Upper lobe of left lung (tissue), 6 donors: ENCODE measurements at places on chromosomes 7 and 10. TPM values are rescaled to one million over a fixed set of nuclear protein-coding genes. Genes with fewer than 3 reads are reported as not detected.

DNA sequence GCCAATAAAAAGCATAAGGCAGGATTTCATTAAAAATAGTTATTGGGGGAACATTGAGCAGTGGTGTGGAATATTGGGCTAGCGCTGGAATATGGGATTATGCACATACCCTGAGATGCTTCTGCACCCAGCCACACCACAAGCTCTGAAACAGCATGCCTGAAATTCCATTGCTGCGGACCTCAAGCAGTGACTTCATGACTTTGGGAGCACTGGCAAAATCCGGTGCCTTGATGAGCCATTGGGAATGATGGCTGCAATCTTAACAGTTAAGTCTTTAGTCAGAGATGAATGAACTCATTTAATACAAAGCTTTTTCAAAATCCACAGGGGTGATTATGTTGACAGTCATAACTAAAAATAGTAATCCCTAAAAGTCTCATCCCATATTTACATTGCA lies 274.7 kb upstream of the MTPN start:
- H3K36me3 ChIP-seq: no peaks in the 10 kb centered on the region
- no peak for DNase-seq
- H3K4me1 ChIP-seq: no peaks in the 10 kb centered on the region
- H3K27me3 ChIP-seq: no peaks in the 10 kb centered on the region

GRCh38 chr10:79112881-79113431 lies 44.2 kb downstream of the ZMIZ1 start:
- no peak overlapping the region for H3K4me3 ChIP-seq
- H3K27me3 ChIP-seq: no peaks in the 10 kb centered on the region
- H3K4me1 ChIP-seq: peaks cover 65% of the 10 kb centered on the region
- no peak for DNase-seq
- H3K36me3 ChIP-seq: no peaks in the 10 kb centered on the region

- no peak overlapping the region for H3K27ac ChIP-seq
- H3K27me3 ChIP-seq: no peaks in the 10 kb centered on the region
- H3K4me3 ChIP-seq: no peak overlapping the region
- H3K36me3 ChIP-seq: no peaks in the 10 kb centered on the region
- DNase-seq: no peak
These were observed 82.9 kb downstream of the KIAA1549 start for GRCh38 chr7:138898255-138898654.

GRCh38 chr10:111338805-111339204 lies 262.0 kb downstream of the ADRA2A start:
- H3K4me1 ChIP-seq: no peaks in the 10 kb centered on the region
- no peak overlapping the region for H3K4me3 ChIP-seq
- no peaks in the 10 kb centered on the region for H3K36me3 ChIP-seq
- H3K27ac ChIP-seq: no peak overlapping the region
- H3K27me3 ChIP-seq: no peaks in the 10 kb centered on the region

Gene METTL2B
- total RNA-seq: 22.3 TPM

Gene PAPOLB
- 0.46 TPM for total RNA-seq

GRCh38 chr10:117720931-117721835 lies 178.6 kb downstream of the EMX2 start:
- H3K4me1 ChIP-seq: no peaks in the 10 kb centered on the region
- no peaks in the 10 kb centered on the region for H3K27me3 ChIP-seq
- no peak for DNase-seq
- no peak overlapping the region for H3K4me3 ChIP-seq
- no peaks in the 10 kb centered on the region for H3K36me3 ChIP-seq

GRCh38 chr10:22824984-22825383 lies 102.9 kb upstream of the ARMC3 start:
- no peak for DNase-seq
- no peaks in the 10 kb centered on the region for H3K27me3 ChIP-seq
- no peaks in the 10 kb centered on the region for H3K4me1 ChIP-seq
- no peaks in the 10 kb centered on the region for H3K36me3 ChIP-seq
- H3K4me3 ChIP-seq: no peak overlapping the region

- no peak overlapping the region for H3K27ac ChIP-seq
- DNase-seq: no peak
- no peak overlapping the region for H3K4me3 ChIP-seq
- no peaks in the 10 kb centered on the region for H3K36me3 ChIP-seq
- H3K4me1 ChIP-seq: no peaks in the 10 kb centered on the region
These were observed 154.3 kb downstream of the MACC1 start for GRCh38 chr7:20062932-20063331.

DNA sequence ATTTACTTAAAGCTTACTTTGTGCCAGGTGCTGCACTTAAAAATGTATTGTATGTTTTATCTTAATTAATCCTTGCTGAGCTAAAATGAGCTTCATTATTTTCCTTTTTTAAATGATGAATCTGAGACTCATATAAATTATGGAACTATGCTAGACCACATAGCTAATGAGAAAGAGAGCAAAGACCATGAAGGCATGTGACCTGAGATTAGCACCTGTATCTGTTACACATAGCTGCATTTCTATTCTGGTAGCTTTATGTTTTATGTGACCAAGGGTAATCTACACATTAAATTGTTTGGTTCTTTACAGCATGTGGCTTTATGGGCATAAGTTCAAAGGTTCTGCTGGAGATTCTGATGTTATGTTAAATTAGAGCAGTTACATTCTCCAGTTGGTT lies 839.1 kb upstream of the SORCS1 start:
- no peak overlapping the region for H3K4me3 ChIP-seq
- H3K27ac ChIP-seq: no peak overlapping the region

DNA sequence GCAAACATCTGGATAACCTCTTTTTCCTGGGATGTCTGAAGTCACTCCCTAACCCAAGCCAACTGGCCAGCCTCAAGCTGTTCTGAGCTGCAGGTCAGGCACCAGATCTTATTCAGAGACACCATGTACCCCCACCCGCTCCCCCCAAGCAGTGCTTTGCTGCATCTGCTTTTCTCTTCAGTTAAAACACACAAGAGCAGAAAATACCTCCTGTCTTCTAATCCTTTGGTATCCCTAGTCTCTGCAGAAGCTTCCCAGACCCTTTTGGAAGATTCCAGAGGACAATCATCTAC lies 3.0 kb downstream of the ZNF488 start:
- H3K27ac ChIP-seq: no peak overlapping the region
- H3K4me3 ChIP-seq: no peak overlapping the region
- H3K27me3 ChIP-seq: no peaks in the 10 kb centered on the region
- H3K36me3 ChIP-seq: no peaks in the 10 kb centered on the region
- H3K4me1 ChIP-seq: peaks cover 10% of the 10 kb centered on the region
- DNase-seq: no peak

- H3K27me3 ChIP-seq: no peaks in the 10 kb centered on the region
- H3K36me3 ChIP-seq: peaks cover 24% of the 10 kb centered on the region
- H3K4me3 ChIP-seq: no peak overlapping the region
These were observed 64.2 kb downstream of the NKX6-2 start for GRCh38 chr10:132721725-132722124.

Gene FBXO24
- total RNA-seq: not detected

DNA sequence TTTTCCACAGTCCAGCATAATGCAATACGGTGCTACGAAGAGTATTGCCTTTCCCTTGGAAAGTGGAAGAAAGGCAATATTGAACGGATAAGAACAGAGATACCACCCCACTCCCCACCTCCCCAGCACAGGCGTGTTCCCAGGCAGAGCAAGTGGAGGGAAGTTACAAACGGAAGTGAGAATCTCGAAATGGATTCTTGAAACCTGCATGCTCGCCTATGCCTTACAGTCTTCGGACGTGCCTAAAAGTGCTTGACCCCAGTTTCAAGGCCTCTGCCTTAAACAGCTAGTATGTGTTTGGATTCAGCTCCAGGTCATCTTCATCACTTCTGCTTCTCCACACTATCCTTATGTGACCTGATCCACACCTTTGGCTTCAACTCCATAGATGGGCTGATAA lies 35.0 kb upstream of the USP6NL start:
- H3K27me3 ChIP-seq: no peaks in the 10 kb centered on the region
- no peak for DNase-seq
- H3K4me1 ChIP-seq: no peaks in the 10 kb centered on the region
- H3K36me3 ChIP-seq: no peaks in the 10 kb centered on the region
- no peak overlapping the region for H3K27ac ChIP-seq
- H3K4me3 ChIP-seq: no peak overlapping the region

Gene ENTPD7
- total RNA-seq: 10.8 TPM

Gene TCAF2
- total RNA-seq: 2.3 TPM

DNA sequence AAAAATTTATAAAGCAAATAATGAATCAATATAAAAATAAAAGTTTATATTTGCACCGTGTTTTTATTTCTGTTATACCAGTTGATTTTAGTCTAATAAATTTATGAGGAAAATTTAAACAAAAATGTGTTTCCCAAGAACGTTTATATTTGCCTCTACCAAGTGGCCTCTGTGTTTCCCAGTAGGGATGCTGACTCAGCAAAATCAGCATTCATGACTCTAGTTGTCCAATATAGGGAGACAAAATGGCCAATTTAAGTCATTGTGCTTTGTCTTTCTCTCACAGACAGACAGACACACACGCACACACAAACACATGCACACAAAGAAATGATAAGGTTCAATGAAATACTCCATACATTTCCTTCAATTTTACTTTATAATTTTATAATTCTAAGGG lies 942.5 kb upstream of the ZWINT start:
- H3K4me1 ChIP-seq: no peaks in the 10 kb centered on the region
- H3K27me3 ChIP-seq: no peaks in the 10 kb centered on the region
- H3K36me3 ChIP-seq: no peaks in the 10 kb centered on the region
- no peak overlapping the region for H3K4me3 ChIP-seq
- H3K27ac ChIP-seq: no peak overlapping the region

DNA sequence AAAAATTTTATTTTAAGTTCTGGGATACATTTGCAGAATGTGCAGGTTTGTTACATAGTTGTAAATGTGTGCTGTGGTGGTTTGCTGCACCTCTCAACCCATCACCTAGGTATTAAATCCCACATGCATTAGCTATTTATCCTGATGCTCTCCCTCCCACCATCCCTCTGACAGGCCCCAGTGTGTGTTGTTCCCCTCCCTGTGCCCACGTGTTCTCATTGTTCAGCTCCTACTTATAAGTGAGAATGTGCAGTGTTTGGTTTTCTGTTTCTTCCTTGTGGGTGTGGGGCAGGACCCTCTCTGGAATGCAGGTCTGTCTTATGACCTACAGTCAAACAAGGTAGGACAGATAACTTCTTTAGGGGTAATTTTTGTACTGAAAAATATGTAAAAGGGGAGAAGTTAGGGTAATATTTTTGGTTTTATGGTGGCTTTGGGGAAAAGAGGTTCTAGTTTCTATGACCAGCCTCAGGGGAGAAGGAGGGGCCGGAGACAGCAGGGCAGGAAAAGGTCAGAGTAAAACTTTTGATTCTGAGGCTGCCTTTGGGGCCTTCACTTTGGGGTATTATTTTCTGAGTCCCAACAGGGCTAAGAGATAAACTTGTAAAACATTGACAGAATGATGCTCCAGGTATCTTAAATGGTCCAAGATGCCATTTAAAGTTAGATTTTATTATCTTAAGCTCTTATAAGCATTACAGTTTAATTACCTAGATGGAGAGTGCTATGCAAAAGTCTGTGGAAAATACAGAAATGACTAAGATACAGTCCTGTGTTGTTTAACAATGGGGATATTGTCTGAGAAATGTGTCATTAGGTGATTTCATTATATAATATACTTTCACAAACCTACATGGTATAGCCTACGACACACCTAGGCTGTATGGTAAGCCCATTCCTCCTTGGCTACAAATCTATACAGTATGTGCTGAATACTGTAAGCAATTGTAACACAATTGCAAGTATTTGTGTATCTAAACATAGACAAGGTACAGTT lies 354.8 kb downstream of the ABCA13 start:
- no peaks in the 10 kb centered on the region for H3K36me3 ChIP-seq
- H3K4me3 ChIP-seq: no peak overlapping the region
- no peak overlapping the region for H3K27ac ChIP-seq

- H3K36me3 ChIP-seq: no peaks in the 10 kb centered on the region
- no peak overlapping the region for H3K27ac ChIP-seq
- H3K4me1 ChIP-seq: peaks cover 25% of the 10 kb centered on the region
- H3K4me3 ChIP-seq: no peak overlapping the region
- no peak for DNase-seq
These were observed 1.5 kb downstream of the ITGB8 start for GRCh38 chr7:20331910-20332813.

DNA sequence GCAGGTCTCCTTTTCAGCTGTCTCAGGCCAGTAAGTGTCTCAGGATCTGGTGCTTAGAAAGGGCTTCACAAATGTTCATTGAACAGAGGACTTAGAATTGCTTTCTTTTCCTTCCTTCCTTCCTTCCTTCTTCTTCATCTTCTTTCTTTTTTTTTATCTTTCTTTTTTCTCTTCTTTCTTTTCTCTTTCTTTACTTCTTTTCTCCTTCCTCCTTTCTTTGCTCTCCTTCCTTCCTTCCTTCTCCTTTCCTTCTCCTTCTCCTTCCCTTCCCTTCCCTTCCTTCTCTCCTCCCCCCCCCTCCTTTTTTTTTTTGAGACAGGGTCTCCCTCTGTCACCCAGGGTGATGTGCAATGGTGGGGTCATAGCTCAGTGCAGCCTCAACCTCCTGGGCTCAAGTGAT lies 34.6 kb downstream of the COL26A1 start:
- no peaks in the 10 kb centered on the region for H3K4me1 ChIP-seq
- H3K36me3 ChIP-seq: no peaks in the 10 kb centered on the region
- no peak overlapping the region for H3K27ac ChIP-seq
- H3K4me3 ChIP-seq: no peak overlapping the region
- no peaks in the 10 kb centered on the region for H3K27me3 ChIP-seq
- DNase-seq: no peak

Gene TNRC18
- 101 TPM for total RNA-seq

DNA sequence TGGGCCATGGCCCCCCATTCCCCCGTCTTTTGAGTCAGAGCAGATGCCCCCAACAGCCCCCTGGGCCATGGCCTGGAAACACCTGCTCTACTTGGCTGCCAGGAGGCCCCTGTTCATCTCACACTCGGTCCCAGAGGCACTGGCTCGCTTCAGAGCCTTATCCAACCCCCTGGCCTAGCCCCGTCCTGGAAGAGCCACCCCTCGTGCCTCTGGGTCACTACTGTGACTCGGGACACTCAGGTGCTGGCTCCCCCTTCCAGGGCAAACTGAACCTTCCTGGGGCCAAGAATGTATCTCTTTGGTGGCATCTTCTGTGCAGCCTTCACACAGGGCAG lies 7.0 kb downstream of the POLR2J start:
- H3K27ac ChIP-seq: no peak overlapping the region
- DNase-seq: no peak
- no peak overlapping the region for H3K4me3 ChIP-seq
- H3K4me1 ChIP-seq: no peaks in the 10 kb centered on the region

Gene TDRD1
- total RNA-seq: not detected
